ENCODE measurements at places on chromosomes 3 and 15. TPM values are rescaled to one million over a fixed set of nuclear protein-coding genes. Genes with fewer than 3 reads are reported as not detected.

DNA sequence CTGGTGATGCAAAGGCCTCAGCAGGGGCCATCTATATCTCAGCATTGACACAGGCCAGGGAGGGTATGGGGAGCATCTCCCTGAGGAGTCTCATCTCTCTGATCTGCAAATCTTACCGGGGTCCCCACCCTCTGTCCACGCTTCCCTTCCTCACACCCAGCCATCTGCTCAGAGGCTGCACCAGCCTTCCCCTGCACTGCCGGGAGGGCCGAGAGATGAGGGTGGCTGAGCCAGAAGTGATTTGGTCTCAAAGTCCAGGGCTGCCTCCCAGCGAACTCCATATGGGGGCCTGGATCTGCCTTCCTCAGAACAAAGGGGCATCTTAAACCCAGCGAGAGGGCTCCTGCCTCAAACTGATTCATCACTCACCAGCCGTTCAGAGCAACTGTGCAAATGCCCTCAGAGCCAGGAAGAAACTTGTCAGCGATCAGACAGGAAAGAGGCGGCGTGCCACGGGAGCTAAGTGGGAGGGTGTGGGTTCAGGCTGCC is 4.6 kb downstream of the IGDCC3 start:
- no peak for DNase-seq

- peak; percentile 54 for DNase-seq
These were observed at the start of gene SPPL2A for GRCh38 chr15:50765195-50765967. Gene SPPL2A (minus strand): TSS chr15:50765706. CDS start chr15:50765533, 173 bp downstream.

- DNase-seq: no peak
These were observed 109.3 kb downstream of the ZIC1 start for GRCh38 chr3:147518465-147518864.

DNA sequence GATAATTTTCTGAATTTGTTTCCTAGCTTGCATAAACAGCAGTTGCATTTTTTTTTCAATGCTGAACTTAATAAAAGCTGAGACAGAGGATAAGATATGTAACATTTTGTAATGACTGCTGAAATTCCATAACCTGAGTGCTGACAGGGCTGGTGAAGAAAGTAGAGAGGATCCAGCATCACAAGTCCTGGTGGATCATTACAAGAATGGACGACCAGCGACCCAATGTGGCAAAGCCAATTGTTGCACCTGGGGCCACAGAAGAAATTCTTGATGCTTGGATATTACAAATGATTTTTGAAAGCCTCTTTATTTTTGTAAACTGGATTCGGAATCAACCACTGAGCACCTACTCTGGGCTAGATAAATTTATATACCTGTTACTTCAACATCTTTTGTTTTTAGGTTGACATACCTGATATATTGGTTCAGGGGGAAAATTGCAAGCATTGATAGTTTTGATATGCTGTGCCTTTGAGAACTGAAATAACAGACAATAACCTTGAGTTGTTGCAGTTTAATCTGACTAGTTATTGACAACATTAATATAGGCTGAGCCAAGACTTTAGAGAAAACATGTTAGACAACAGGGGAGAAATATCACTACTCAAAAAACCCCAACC is 3.9 kb upstream of the ACTL6A start:
- no peak for DNase-seq

GRCh38 chr15:53670701-53671100 is 88.8 kb downstream of the WDR72 start:
- DNase-seq: no peak

Gene MYL3
- 3.9 TPM for total RNA-seq

Gene PML
- total RNA-seq: 69.1 TPM

Gene PRR20G
- not detected for total RNA-seq
